Myometrial cell (primary cell): ENCODE measurements at places on chromosomes 13 and 19. TPM values are rescaled to one million over a fixed set of nuclear protein-coding genes. Genes with fewer than 3 reads are reported as not detected.

The ZNF701 gene
- total RNA-seq, result 3.2 and 7.1 TPM in 2 replicates

The UHRF1 gene
- 37.9 and 39.5 TPM in 2 replicates for total RNA-seq

The ARRDC2 gene
- total RNA-seq, result 8.3 and 14.7 TPM in 2 replicates

The HSD17B14 gene
- 2.3 and 8.2 TPM in 2 replicates for total RNA-seq

The BCL2L12 gene
- total RNA-seq, result 25.7 and 36.3 TPM in 2 replicates

The C19orf67 gene
- total RNA-seq, result not detected in 2 replicates

The ZNF584 gene
- total RNA-seq, result 7.5 and 13.3 TPM in 2 replicates

The NTF4 gene
- not detected in 2 replicates for total RNA-seq

The GAPDHS gene
- total RNA-seq, result not detected in 2 replicates

The ZNF835 gene
- not detected in 2 replicates for total RNA-seq

The SMIM24 gene
- total RNA-seq, result not detected in 2 replicates

The ZNF132 gene
- total RNA-seq, result 0.29 and 2.7 TPM in 2 replicates
